ENCODE measurements at places on chromosomes 5 and 9.

DNA sequence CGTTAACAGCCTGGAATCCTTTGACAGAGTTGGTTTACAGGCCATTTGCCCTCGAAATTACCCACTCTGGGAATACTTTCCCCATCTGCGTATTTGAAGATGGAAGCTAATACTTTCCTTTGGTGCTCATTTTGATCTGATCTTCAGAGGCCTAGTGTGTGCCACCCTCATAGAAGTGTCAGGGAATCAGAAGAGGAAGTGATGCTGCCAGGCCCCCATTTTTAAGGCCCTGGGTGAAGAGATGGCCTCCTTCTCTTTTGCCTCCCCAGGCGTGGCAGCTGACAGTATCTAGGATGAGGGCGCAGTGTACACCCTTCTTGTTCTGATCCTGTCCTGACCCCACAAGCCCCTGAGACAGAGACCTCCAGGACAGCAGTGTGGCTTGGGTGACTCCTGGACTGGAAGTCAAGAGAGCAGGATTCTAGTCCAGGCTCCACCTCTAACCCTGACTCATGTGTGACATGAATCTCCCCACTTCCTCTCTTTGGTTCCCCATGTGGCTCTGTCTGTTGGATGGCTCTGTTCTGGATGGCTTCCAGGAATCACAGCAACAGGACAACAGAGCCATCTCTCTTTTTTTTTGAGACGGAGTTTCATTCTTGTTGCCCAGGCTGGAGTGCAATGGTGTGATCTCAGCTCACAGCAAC, 27.8 kb downstream of the CSF1R start:
- no peak for DNase-seq

DNA sequence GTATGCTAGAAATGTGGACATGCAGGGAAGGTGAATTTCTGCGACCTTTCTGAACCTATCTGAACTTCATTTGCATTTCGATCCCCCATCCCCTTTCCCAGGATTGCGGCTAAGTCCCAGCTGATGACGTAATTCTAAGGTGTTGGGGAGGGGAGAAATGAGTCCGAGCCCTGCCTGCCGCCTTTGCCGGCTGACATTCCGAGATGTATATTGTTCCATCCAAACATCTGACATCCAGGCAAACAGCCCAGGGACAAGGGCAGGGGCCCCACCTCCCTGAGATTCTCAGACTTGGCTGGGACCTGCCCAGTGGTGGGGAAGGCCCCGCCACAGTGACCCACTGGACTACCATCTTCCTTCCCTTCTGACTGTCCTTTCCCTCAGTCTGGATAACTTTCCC, 494.6 kb downstream of the ENC1 start:
- no peak for DNase-seq

GRCh38 chr5:42599106-42599505, 157.5 kb upstream of the CCDC152 start:
- DNase-seq = no peak

GRCh38 chr9:13992138-13993088, 321.5 kb downstream of the NFIB start:
- no peak for DNase-seq

DNA sequence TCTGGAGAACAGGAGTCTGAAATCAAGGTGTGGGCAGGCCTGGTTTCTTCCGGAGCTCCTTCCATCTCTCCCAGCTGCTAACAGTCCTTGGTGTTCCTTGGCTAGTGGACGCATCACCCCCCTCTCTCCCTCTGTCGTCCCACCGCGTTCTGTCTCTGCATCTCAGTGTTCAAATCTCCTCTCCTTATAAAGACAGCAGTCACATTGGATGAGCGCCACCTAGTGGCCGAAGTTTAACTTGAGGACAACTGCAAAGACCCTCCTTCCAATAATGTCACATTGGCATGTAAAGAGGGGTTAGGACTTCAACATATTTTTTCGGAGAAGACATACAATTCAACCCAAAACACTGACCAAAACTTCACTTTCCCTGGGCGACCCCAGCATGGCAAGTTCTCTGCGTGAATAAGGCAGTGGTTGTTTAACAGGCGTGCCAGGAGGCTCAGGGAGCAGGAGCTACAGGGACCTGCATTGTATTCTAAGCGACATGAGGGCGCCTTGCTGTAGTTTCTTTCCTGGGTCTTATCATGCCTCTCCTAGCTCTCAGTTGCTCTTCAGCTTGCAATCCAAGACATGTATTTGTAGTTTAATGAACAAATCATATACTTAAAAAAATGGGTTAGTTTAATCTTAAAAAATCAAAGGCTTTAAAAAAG, 27.9 kb upstream of the BASP1 start:
- DNase-seq = peak; percentile 46

DNA sequence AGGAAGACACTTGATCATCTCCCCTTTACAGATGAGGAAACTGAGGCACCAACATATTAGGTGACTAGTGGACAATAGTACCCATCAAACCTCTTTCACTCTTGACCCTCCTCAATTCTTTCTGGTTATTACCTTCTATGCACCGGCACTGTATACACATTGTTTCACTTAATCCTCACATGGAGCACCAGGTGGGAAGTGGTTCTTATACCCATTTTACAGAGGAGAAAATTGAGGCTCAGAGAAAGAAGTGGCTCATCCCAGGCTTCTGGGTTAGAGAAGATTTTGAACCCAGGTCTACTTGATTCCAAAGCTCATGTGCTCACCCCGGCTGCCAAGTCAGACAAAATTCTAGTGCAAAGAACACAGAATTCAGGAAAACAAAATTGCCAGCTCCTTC, 17.4 kb upstream of the DENND1A start:
- no peak for DNase-seq

GRCh38 chr9:123368023-123368422, 12.0 kb downstream of the CRB2 start:
- DNase-seq = no peak

DNA sequence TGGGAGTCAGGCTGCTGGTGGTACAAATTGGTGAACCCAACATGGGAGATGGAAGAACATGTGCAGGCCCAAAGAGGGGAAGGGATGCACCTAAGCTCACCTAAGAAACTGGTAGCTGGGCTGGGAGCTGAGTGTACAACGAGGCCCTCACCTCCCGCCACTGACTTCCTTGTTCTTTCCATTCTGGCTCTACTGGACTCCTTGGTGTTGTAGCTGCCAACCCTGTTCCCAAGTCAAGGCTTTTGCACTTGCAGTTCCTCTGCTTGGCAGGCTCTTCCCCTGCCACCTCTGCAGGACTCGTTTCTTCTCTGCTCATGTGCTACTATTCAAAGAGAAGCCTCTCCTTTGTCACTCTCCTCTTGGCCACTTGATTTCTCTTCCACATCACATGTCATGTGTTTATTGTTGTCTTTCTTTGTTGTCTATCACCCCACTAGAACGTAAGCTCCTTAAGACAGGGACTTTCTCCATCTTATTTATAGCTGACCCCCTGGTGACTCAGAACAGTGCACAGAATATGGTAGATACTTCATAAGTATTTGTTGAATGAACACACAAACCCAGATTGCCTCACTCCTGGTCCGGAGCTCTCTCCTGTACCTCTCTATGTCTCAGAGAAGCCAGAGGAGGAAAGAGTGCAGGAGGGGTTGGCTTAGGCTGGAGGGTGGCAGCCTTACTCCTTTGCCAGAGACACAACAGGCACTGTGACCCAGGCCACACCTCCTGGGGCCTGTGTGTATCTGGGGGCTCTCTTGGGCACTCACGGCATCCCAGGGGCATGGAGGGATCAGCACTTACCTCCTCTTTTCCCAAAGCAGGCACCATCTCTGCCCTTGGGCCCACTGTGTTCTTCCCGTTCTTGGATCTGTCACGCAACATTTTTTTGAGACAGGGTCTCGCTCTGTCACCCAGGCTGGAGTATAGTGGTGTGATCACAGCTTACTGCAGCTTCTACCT, 5.2 kb upstream of the SPINK4 start:
- DNase-seq = no peak

GRCh38 chr5:156004754-156005153, 322.2 kb upstream of the SGCD start:
- no peak for DNase-seq

DNA sequence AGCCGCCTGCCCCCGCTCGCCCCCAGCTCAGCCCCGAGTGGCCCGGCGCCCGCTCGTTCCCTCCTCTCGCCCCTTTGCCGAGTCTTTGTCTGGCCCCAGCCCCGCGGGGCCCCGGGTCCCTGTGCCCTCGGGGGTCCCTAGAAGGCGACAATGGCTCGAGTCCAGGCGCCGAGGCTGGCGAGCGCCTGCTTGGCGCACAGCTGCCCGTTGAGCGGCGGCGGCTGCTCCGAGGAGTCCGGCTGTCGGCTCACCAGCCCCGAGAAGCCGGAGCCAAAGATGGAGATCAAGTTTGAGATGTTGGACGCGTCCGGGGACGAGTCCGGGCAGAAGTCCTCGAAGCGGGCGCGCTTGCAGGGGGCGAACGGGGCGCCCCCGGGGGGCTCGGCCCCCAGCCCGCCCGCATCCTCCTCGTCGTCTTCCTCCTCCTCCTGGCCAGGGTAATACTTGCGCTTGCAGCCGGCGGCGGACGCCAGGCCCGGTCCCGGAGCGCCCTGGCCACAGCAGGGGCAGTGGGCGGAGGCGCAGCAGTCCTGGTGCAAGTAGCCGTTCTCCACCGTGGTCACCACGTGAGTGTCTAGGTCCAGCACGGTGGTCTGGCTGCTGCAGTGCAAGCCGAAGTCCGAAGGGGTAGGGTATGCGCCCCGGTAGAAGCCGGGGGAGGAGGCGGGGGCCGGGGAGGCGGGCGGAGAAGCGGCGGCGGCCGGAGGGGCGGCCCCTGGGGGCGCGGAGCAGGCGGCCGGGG, 1.2 kb downstream of the IER5L start:
- DNase-seq = no peak
